ENCODE measurements at places on chromosomes 3 and 15. TPM values are rescaled to one million over a fixed set of nuclear protein-coding genes. Genes with fewer than 3 reads are reported as not detected.
A peak's percentile ranks its signal among the peaks of the same experiment; 100 is the strongest.

GRCh38 chr15:67753891-67754290, 71.4 kb upstream of the SKOR1 start:
- no peak for DNase-seq

DNA sequence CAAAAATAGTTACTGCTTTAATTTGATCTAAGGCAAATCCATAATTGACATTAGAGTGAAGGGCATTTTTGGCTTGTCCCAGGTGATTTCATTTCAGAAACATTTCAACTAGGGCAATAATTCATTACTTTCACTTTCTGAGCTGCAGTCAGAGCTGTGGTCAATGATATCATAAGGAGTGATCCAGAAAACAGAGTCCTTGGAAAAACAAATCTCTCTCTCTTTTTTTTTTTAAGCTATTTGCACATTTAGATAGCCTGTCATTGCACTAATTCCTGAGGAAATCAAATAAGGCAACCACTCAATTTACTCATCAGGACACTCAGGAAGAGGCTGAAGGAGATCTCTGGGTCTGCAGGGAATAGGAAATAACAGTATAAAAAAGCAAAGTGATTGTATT, 269.5 kb upstream of the LRRC3B start:
- no peak for DNase-seq

- DNase-seq: no peak
Measured at GRCh38 chr3:32816439-32817256, 1.1 kb upstream of the TRIM71 start.

DNA sequence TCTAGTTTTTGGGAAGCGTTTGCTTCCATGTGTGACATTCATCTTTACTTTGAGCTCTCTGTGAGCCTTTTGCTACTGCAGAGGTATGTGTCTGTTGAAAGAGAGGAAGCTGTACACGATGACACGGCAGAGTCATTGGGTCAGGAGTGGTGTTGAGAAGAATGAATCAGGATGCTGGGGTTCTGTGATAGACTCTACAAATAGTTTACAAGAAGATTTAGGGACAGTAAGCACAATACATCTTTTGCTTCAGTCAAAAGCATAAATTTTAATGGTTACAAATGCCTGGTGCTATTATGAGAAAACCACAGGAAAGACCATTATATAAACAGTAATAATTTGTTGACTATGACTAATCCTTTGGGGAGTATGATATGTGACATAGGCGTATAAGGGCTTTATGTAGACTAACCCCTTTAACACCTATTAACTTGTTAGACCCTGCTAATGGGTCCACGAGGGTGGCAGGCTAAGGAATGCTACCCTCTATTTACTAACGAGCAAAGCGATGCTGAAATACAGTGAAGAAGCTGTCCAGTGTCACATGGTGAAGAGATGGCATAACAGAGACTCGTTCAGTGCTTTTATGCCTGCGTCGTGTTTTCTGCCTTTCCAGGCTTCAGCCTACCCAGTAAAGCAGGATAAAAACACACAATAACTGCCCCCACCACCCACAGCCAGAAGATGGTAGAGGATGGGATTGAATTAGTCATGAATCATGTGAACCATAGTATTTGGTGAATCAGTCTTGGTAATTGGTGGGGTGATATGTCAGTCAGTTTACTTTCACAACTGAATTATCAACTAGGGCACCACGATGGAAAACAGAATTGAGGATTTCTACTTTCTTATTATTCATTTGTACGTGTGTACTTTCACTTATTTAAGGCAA, 118.8 kb downstream of the LPP start:
- no peak for DNase-seq

- DNase-seq: no peak
Measured at GRCh38 chr3:151425627-151426340, 35.1 kb downstream of the IGSF10 start.

DNA sequence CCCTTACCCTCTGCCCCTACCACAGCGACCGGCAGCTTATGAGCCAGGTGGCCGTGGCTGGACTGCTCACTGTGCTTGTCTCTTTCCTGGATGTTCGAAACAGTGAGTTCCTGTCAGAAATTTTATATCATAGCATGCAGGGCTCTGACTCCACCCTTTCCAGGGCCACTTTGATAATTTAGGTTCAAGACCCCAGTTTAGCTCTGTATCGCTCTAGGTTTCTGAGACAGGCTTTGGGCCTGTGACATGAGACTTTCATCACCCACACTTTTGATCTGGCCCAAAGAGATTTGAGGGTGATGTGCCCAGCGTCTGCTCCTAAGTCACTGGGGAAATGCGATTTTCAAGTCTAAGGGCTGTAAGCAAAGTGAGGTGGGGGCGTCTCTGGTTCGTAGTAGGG, 6.5 kb upstream of the EIF4G1 start:
- DNase-seq: no peak

DNA sequence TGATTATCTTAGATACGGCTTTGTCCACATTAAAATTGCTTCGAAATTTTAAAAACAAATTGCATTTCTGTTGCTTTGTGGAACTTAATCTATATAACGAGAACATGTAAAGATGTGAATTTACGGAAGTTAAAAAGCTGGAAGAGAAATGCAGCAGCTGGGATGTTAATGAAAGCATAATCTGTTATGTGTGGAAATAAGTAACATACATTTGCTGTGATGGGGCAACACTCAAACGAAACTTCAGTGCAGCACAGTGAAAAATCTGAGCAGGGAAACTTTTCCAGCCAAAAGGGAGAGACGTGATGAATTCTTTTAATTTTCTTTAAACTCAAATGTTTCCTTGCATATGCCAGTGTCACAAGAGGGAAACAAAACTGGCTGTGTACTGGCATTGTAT, 276.7 kb upstream of the LMCD1 start:
- DNase-seq: no peak

- DNase-seq: no peak
Measured at GRCh38 chr3:48016301-48016973, at the start of gene MAP4. TSS of gene MAP4 (minus strand) at chr3:48016416. CDS start at chr3:47998860, 17,556 bp downstream.

DNA sequence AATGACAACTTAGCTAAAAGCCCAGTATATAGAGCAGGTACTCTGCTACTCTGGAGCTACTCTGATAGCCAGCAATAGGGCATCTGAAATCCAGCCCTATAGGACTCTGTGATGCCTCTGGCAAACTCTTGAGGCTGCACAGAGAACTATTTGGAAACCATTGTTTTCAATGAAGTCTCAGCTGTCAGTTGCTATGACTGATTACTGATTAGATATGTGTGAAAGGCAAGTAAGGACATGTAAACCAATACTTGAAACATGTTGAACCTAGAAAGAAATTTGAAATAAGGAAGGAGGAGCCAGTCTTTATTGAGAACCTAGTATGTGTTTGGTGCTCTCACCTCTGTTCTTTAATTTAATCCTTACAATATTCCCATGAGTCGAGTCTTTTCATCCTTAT, 40.2 kb upstream of the CRTC3 start:
- DNase-seq: no peak

- no peak for DNase-seq
Measured at GRCh38 chr3:33775363-33775762, 23.1 kb upstream of the PDCD6IP start.

- DNase-seq: no peak
Measured at GRCh38 chr15:99130314-99130713, 25.4 kb downstream of the SYNM start.

DNA sequence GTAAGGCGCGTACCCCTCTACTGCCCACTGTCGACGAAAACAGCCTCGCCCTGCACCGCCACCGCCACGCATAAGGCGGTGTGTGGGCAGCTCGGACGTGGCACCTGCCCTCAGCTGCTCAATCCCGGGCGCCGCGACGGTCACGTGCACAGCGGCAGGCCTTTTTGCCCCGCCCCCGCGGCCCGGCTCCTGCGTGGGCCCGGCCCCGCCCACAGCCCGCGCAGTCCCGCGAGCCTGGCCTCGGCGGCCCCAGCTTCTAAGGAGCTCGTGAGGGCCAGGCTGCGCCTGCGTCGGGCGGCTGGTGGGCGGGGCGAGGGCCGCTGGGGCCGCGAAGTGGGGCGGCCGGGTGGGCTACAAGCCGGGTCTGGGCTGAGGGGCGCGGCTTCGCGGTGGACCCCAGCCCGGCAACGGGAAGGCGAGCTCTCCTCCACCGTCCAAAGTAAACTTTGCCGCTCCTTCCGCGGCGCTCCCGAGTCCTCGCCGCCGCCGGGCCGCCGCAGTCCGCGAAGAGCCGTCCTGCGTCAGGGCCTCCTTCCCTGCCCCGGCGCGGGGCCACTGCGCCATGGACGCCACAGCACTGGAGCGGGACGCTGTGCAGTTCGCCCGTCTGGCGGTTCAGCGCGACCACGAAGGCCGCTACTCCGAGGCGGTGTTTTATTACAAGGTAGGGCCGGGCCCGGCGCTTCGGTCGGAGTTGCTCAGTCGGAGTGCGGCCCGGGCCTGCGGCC, at the start of gene CAPN7:
CAPN7 (plus strand) TSS at position 313 of the 728 bp plus-strand sequence; CDS start at position 563, 250 bp downstream.
- DNase-seq: peak; percentile 91

GRCh38 chr15:38374556-38374955, 79.4 kb upstream of the FAM98B start:
- DNase-seq: no peak

- no peak for DNase-seq
Measured at GRCh38 chr3:110733045-110733444, 338.6 kb upstream of the NECTIN3 start.

DNA sequence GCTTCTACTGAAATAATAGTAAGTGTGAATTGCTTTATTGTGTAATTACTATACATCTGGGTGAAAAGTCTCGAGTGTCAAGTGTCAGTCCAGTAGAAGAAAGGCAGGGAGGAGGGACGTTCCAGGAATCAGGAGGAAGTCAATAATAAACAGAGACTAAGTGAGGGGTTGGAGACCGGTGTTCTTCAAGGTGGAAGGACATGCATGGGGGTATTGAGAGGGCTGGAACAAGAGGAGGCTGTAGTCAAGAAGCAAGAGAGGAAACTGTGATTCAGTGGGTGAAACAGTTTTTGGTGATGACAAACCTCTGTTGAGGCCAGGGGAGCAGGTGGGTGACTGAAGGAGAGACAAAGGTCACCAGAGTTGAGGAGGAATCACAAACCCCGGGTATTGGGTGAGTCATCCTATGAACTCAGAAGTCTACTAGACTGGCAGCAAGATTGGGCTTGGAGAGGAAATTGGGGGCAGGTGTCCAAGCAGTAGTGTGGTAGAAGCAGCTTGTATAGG, 11.6 kb upstream of the SCAMP5 start:
- DNase-seq: no peak

DNA sequence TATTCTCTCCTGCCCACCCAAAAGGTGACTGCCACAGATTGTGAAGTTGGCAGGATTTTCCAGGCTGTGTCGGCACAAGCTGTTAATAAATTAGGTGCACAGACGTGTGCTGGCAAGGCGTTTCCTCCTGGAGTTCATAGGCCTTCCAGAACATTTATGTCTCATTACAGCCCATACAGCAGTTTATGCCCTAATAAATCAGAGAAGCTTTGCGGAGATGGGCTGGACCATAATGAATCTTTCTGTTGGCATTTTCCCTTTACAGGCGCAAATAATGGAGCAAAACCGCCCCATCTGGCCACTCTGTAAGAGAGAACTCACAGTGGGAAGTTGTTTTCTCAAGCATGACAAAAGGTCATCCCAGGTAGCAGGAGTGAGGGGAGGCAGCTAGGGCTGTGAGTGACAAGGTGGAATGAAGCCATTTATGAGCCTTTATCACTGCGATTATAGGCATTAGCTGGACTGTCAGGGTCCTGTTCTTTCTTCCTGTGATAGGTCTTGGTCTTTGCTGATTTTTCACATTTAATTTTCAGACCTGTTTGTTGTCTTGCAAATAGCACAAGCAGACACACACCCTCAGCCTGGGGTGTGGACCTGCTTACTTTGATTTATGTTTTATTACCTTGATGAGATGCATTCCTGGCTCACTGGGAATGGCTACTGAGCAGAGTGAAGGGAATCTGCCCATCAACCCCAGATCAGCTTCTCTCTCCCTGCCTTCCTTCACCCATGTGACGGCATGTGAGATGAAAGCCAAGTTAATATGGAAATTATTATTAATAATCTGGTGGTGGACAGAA, 257.5 kb downstream of the LRTM1 start:
- no peak for DNase-seq

DNA sequence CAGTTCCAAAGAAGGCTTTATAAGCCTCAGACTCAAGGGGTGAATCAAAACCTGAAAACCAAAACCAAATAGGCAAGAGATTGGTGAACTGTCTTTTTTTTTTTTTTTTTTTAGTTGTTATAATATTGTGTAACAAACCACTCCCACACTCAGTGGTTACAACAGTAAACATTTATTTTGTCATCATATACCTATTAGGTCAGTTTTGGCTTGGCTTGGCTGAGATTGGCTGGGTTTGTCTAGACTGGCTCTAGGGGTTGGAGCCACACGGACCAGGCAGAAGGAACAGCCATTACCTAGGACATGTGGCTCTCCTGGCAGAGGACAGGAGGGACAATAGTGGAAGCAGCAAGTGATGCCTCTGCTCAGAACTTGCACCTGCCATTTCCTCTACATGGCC, 26.4 kb upstream of the RYR3 start:
- no peak for DNase-seq

DNA sequence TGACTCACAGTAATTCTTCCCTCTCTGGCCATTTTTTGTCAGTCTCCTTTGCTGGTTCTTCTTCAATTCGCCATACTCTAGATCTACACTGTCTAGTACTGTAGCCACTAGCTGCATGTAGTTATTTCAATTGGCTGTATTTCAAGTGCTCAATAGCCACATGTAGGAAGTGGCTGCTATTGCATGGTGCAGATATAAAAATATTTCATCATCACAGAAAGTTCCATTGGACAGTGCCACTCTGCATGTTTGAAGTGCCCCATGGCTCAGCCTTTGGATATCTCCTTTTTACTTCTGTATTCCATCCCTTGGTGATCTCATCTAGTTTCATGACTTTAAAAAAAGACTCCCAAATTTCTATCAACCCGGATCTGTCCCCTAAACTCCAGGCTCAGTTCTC, 22.1 kb downstream of the PPP2R3A start:
- DNase-seq: no peak

DNA sequence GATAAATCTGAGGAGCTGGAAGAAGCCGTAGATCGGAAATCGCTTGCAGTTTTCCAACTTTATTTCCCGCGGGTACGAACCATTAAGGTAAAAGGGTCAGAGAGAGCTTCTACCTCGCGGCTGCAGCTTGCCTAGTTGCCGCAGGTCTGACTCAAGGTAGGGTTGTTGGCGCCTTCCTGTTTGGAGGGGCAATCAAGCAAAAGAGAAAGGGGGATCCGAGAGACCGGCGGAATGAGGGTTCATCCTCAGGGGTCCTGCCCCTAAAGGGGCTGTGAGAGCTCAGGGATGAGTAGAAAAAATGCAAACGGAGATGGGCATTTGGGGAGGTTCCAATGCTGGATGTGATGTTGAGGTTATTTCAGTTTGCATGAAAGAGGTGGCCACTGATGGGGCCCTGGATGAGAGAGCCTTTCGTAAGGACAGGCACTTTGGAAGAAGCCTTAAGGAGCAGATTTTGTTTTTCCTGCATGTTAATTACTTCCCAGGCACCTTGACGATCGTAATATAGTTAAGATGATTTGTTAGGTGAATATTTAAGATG, 265.4 kb downstream of the CGGBP1 start:
- DNase-seq: no peak

GRCh38 chr3:106386050-106386449, 517.2 kb upstream of the CBLB start:
- no peak for DNase-seq

- DNase-seq: no peak
Measured at GRCh38 chr3:150494411-150494977, 51.8 kb downstream of the SERP1 start.

Gene ZNF501
- total RNA-seq: 26.0 TPM

Gene CYP1A2
- total RNA-seq: not detected

Gene TM4SF1
- 115 TPM for total RNA-seq

Gene SLC22A13
- not detected for total RNA-seq

Gene DNASE1L3
- 3.2 TPM for total RNA-seq

Gene TRIM69
- 16.2 TPM for total RNA-seq
